Central memory CD8-positive, alpha-beta T cell (primary cell): ENCODE measurements at places on chromosomes 1 and 21.

- DNase-seq: no peak
Observed at GRCh38 chr1:19418503-19418971, 66.8 kb downstream of the CAPZB start.

DNA sequence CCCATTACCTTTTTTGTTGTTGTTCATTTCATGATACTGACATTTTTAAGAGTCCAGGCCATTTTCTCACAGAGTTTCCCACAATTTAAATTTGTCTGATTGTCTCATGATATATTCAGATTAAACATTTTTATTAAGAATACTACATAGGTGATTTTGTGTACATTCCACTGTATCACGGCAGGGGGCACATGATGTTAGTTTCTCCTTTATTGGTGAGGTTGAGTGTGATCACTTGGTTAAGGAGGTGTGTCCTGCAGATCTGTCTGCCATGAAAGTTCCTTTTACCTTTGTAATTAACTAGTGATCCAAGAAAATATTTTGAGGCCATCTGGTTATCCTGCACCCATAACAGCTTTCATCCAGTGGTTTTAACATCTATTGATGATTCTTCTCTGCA, 11.8 kb downstream of the RTCA start:
- no peak for DNase-seq

GRCh38 chr1:60952612-60953111, 129.7 kb upstream of the NFIA start:
- DNase-seq: no peak

DNA sequence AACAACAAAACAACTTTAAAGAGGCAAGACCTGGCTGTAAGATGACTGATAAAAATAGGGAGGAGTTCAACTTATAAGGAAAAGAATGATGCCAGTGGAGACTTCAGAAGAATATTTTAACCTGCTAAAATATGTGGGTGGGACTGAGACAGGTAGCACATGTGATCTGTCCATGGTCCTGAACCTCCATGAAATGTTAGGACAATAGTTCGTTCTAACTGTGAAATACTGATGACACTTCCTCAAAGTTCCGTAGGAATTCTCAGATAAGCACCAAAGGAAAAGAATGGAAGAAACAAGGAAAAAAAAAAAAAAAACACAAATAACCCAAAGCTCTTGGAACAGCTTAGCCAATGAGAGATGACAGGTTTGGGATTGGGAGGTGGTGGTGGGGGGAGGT, 44.7 kb downstream of the CDC42BPA start:
- DNase-seq: no peak

DNA sequence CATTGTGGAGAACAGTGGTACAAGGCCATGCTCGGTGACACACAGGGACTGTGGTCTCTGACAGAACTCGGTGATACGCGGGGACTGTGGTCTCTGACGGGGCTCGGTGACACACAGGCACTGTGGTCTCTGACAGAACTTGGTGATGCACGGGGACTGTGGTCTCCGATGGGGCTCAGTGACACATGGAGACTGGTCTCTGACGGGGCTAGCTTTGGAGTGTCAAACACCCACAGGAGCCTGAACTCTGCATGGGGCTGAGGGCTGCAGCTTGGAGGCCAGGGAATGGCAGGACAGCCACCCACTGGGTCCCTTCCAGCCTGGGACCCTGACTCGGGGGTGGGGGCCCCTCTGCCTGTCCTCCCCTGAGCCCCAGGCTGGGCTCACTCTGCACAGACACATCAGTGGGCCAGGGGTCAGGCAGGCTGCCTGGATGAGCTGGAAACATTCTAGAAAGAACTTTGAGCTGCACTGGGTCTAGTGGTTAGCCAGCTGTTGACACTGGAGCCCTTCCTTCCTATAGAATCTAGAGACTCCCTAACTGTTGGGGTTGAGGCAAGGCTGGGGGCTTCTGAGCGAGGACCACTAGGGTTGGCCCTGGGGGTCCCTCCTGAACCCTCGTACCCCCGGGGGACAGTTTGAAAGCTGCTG, 49.8 kb downstream of the DISP3 start:
- no peak for DNase-seq

GRCh38 chr1:159752135-159752580, 28.6 kb upstream of the DUSP23 start:
- no peak for DNase-seq
